GM23338 (cell line): ENCODE measurements at places on chromosomes 5 and 9.

DNA sequence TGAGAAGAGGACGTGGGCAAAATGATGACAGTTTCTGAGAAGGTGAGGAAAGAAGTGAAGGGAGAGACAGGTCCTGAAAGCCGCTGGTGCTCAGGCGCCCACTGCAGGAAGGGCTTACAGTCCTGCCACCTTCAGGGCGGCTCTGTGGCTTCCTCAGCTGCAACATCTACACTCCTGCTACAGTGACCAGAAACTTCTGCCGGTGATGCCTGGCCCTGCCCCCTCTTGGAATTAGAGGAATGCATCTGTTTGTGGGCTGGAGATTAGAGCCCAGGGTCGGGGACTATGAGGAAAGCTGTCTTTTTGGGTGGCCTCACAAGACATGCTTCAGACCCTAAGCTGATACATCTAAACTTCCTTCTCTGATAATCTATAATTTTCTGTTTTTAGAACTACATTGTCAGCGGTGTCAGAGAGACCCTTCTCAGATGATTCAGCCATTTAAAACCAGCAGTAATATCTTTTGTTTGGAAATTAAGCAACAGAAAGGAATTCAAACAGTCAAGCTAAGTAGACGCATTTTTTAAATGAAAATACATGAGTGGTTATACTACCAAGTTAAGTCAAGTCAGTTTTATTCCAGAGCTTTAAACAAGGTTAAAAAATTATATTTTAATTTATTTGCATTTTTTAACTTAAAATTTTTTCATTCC, 30.4 kb downstream of the PRDM6 start:
- H3K27me3 ChIP-seq: no peaks in the 10 kb centered on the region
- H3K36me3 ChIP-seq: no peaks in the 10 kb centered on the region
- H3K4me1 ChIP-seq: peaks cover 21% of the 10 kb centered on the region
- peak; percentile 93 for DNase-seq

GRCh38 chr5:6572086-6572824, 60.6 kb downstream of the NSUN2 start:
- H3K27ac ChIP-seq: no peak overlapping the region
- H3K36me3 ChIP-seq: no peaks in the 10 kb centered on the region
- H3K4me3 ChIP-seq: no peak overlapping the region
- no peaks in the 10 kb centered on the region for H3K27me3 ChIP-seq
- no peaks in the 10 kb centered on the region for H3K4me1 ChIP-seq

- peak; percentile 25 for DNase-seq
- no peak overlapping the region for H3K27ac ChIP-seq
- H3K36me3 ChIP-seq: no peaks in the 10 kb centered on the region
- no peaks in the 10 kb centered on the region for H3K4me1 ChIP-seq
Measured at GRCh38 chr9:20726144-20726543, 42.1 kb downstream of the FOCAD start.

DNA sequence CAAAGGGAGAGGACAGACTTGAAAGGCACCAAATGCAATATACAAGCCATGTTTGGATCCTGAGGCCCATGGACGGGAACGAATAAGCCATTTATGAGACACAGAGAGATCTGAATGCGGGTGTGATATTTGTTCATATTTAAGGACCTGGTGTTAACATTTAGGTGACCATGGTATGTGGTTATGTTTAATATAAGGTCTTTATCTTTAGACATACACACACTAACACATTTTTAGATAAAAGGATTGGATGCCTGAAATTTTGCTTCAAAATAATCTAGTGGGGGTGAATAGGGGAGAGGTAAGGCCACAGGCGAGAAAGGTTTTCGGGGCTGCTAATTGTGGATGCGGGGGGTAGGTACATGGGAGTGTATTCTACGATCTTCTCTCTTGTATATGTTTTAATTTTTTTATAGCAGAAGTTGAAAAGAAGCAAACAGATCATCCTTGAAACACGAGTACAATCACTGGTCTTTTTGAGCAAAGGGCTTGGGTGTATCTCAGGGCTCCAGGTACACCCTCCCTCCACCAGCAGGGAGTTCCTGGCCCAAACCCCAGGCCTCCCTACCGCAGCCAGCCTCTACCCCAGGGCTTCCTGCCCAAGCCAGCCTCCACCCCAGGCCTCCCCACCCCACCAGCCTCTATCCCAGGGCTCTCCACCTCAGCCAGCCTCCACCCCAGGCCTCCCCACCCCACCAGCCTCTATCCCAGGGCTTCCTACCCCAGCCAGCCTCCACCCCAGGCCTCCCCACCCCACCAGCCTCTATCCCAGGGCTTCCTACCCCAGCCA, 12.2 kb downstream of the AKNA start:
- H3K27ac ChIP-seq: no peak overlapping the region; the same call in 1 of the 2 replicates
- DNase-seq: no peak
- H3K36me3 ChIP-seq: no peaks in the 10 kb centered on the region

- peaks cover 4% of the 10 kb centered on the region; the same call in 1 of the 2 replicates for H3K36me3 ChIP-seq
- no peaks in the 10 kb centered on the region for H3K4me1 ChIP-seq
- H3K4me3 ChIP-seq: no peak overlapping the region
Measured at GRCh38 chr5:57871496-57871895, 388.9 kb upstream of the ACTBL2 start.

- no peaks in the 10 kb centered on the region for H3K27me3 ChIP-seq
- H3K36me3 ChIP-seq: peaks cover 22% of the 10 kb centered on the region
- no peaks in the 10 kb centered on the region for H3K4me1 ChIP-seq
- DNase-seq: no peak
Measured at GRCh38 chr9:92717201-92718085, 47.2 kb downstream of the BICD2 start.

- DNase-seq: no peak
- no peak overlapping the region for H3K4me3 ChIP-seq
- no peaks in the 10 kb centered on the region for H3K27me3 ChIP-seq
- peaks cover 21% of the 10 kb centered on the region for H3K4me1 ChIP-seq
Measured at GRCh38 chr5:72510610-72511181, 3.5 kb upstream of the ZNF366 start.

- no peaks in the 10 kb centered on the region for H3K27me3 ChIP-seq
- DNase-seq: no peak
- H3K36me3 ChIP-seq: no peaks in the 10 kb centered on the region
- no peak overlapping the region for H3K4me3 ChIP-seq
- H3K27ac ChIP-seq: no peak overlapping the region
- H3K4me1 ChIP-seq: no peaks in the 10 kb centered on the region
Measured at GRCh38 chr5:81305785-81306184, 4.4 kb downstream of the ZCCHC9 start.

GRCh38 chr5:8953911-8954438, 591.9 kb downstream of the SEMA5A start:
- no peak overlapping the region for H3K27ac ChIP-seq
- DNase-seq: no peak
- no peaks in the 10 kb centered on the region for H3K27me3 ChIP-seq
- no peak overlapping the region for H3K4me3 ChIP-seq

DNA sequence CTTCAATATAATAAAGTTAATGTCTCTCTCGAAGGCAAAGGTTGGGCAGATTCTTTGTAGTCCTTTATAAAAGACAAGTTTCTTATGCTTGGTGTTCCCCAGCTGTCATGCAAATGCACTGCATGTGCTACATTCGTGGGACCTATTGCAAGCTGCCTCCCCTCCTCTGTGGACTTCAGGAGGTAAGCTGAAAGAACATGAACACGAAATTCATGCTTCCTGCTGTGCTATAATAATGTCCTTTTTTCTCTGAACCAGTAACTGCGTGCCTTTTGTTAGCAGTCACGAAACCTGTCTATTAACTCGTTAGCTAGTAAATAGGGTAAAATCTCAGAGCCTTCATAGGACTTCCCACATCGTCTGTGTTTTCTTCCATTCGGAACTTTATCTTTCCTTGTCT, 363.5 kb downstream of the CDH9 start:
- H3K27me3 ChIP-seq: no peaks in the 10 kb centered on the region
- H3K36me3 ChIP-seq: no peaks in the 10 kb centered on the region
- peak; percentile 4 for DNase-seq
- H3K4me1 ChIP-seq: no peaks in the 10 kb centered on the region
- no peak overlapping the region for H3K27ac ChIP-seq
- no peak overlapping the region for H3K4me3 ChIP-seq
